AG09309 (cell line): ENCODE measurements at places on chromosomes 12 and 14.

GRCh38 chr14:78202976-78203375 is 32.8 kb downstream of the NRXN3 start:
- no peak for DNase-seq

- no peak for DNase-seq
These were observed 264.7 kb downstream of the SEC23A start for GRCh38 chr14:38838049-38838978.

GRCh38 chr12:16352481-16352880 is 5.0 kb downstream of the MGST1 start:
- DNase-seq: no peak

DNA sequence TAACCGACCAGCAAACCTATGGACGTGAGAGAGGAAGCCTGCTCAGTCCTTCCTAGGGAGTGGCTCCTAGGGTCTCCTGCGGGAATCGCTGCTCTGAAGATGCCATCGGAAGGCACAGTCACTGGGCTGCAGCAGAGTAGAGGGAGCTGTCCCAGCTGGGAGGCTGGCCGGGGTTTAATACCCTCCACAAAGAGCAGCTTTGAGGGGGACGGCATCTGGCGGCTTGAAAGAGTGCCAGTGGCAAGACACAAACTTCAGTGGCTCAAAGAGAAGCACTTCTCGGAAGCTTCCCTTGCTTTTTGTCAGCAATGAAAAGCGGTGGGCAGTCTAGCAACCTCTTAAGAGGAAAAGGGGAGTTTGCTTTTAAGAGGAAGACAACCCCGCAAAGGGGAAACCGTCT is 114.6 kb downstream of the TMEM132C start:
- no peak for DNase-seq

GRCh38 chr14:22418631-22419030 is 170.4 kb downstream of the DAD1 start:
- DNase-seq: no peak

- no peak for DNase-seq
These were observed 12.2 kb downstream of the BICD1 start for GRCh38 chr12:32118806-32119205.

- no peak for DNase-seq
These were observed 207.8 kb downstream of the NAV3 start for GRCh38 chr12:78038541-78038940.

DNA sequence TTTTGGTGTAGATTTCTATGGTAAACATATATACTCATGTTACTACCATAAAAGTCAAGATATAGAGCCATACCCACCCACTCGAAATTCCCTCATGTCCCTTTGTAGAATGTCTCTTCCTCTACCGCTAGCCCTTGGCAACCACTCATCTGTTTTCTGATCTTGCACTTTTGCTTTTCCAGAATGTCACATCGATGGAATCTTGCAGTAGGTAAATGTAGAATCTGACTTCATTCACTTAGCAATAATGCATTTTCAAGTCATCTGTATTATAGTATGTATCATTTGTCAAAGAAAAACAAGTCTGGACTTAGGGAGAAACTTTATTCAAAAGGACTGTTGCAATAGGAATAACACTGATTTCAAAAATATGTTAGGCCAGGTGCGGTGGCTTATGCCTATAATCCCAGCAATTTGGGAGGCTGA is 19.3 kb upstream of the CLEC2D start:
- DNase-seq: no peak

- no peak for DNase-seq
These were observed 2.0 kb downstream of the PHB2 start for GRCh38 chr12:6968426-6968825.
